ENCODE measurements at places on chromosomes 2 and 18.
A peak's percentile ranks its signal among the peaks of the same experiment; 100 is the strongest.

- no peak for DNase-seq
Observed at GRCh38 chr18:58687871-58688308, 16.6 kb downstream of the MALT1 start.

- no peak for DNase-seq
Observed at GRCh38 chr18:38576916-38577315, 1011.3 kb upstream of the CELF4 start.

- DNase-seq, result no peak
Observed at GRCh38 chr18:11019295-11020105, 129.9 kb downstream of the PIEZO2 start.

GRCh38 chr2:16559278-16560067, 106.2 kb downstream of the CYRIA start:
- no peak for DNase-seq

- DNase-seq, result no peak
Observed at GRCh38 chr2:148877403-148877740, 2.3 kb downstream of the KIF5C start.

GRCh38 chr18:45012286-45012685, 331.6 kb downstream of the SETBP1 start:
- DNase-seq, result no peak

GRCh38 chr18:74532511-74533025, 1.7 kb upstream of the CNDP1 start:
- DNase-seq, result no peak

DNA sequence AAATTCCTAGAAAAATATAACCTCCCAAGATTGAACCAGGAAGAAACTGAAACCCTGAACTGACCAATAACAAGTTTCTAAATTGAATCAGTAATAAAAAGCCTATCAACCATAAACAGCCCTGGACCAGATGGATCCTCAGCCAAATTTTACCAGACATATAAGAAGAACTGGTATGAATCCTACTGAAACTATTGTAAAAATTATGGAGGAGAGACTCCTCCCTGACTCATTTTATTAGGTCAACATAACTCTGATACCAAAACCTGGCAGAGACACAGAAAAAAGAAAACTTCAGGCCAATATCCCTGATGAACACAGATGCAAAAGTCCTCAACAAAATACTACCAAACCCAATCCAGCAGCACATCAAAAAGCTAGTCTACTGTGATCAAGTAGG, 11.3 kb downstream of the NT5C1B start:
- DNase-seq, result peak; percentile 16

- no peak for DNase-seq
Observed at GRCh38 chr2:29253-29652, 17.1 kb downstream of the FAM110C start.

DNA sequence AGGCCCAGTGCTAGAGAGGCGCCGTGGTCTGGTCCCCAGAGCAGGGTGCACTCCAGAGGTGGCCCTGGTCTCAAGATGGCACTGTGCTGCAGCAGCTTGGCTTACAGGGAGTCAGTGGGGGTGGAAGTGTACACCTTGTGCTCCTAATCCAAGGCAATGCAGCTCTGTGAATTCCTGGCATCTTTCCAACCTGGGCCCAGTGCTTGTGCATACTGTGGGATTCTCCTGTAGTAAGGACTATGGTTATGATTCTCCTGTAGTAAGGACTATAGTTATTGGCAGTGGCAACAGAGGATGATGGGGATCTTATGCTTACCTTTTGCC, 616.7 kb upstream of the REG3G start:
- no peak for DNase-seq

GRCh38 chr2:231646476-231646875, 53.8 kb downstream of the TEX44 start:
- no peak for DNase-seq

DNA sequence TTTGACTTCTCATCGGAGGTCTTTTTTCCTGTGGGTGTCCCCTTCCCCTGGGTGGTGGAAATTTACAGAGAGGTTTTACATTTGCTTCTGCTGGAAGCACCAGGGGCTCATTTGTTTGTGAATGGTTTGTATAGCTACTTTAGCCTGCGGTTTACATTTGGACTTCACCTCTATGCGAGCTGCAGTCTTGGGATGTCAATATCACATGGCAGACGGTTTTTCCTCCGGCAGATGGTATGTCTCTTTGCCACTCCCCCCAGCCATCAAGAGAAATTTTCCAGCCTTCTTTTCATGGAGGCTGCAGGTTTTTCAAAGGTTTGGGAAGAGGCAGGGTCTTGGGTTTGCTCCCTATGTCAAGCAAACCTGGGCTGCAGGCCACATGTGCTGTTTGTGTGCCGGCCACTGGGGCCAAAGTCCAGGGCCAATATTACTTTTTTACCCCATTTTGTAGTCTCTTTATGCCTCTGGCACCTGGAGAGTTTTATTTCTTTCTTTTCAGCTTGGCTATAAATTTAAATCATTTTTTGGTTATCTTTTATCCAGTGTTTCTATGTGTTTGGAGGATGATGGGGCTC, 23.9 kb upstream of the BOD1L2 start:
- DNase-seq, result no peak

DNA sequence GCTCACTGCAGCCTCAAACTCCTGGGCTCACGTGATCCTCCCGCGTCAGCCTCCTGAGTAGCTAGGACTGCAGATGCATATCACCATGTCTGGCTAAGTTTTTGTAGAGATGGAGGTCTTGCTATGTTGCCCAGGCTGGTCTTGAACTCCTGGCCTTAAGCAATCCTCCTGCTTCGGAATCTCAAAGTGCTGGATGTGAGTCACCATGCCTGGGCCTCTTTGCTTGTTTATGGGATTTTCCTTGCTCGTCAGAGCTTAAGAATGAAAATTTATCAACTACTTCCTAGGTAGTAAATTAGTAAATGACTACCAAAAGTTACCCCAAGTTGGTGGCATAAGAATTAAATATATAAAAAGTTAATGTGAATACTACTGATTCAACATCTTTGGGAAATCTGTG, 51.0 kb downstream of the ACTR3 start:
- DNase-seq, result no peak

GRCh38 chr2:151783133-151783520, 45.1 kb downstream of the ARL5A start:
- DNase-seq, result no peak

DNA sequence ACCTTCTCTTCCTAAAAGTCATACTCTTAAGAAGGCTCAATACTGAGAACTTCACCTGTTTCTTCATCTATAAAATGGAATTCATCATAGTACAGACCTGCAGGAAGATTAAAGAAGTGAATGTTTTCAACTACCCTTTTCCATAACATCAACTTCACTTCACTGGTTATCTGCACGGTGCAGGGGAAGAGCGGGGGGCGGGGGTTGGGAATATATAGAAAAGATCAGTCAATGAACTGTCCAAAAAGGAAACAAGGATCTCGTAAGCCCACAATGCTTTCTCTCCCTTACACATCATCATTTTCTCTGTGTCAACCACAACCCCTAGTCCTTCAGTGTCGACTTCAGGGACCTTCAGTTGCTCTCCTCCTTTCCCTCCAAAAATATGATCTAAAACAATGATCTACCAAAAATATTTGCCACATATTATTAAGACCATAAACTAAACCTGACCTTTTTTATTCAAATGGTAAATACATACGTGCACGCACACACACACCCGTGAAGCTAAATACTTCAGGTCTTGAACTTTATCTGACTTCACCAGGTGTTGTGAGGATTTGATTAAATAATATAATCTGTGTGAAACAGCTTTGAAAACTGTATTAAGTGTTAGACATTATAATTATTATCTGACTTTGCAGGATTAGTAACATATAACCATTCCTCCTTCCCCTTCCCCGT, 4.9 kb downstream of the MBOAT2 start:
- DNase-seq, result no peak

DNA sequence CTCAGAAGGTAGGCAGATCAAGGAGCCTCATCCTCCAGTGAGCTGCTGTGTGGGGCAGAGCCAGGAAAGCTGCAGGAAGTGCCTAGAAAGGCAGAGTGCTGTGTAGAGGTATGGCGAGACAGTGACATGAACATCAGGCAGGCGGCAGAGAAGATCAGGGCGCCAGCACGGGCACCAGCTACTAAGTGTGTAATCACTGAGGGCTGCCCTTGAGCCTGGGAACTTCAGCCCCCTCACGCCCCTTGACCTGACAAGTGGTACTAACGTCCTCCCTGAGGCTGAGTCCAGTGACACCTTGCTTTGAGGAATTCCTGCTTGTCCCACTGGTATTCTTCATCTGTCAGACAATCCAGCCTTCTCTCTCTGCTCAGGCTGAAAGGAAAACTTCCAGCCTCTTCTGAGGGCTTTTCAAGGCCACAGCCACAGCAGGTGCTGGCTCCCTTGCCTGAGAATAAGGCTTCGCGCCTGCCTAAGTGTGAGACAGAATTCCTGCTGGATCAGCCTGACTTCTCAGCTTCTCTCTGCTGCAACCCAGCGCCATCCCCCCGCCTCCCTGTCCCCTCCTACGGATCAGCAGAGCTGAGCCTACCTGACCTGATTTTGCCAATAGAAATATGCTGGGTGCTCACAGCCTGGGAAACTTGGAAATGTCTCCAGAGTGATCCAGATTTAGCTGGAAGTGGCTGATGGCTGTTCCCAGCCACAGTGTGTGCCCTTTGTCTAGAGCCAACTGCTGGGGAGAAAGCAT, 148.0 kb downstream of the SMAD7 start:
- DNase-seq, result no peak

GRCh38 chr2:234212534-234212933, 162.0 kb downstream of the SPP2 start:
- no peak for DNase-seq

DNA sequence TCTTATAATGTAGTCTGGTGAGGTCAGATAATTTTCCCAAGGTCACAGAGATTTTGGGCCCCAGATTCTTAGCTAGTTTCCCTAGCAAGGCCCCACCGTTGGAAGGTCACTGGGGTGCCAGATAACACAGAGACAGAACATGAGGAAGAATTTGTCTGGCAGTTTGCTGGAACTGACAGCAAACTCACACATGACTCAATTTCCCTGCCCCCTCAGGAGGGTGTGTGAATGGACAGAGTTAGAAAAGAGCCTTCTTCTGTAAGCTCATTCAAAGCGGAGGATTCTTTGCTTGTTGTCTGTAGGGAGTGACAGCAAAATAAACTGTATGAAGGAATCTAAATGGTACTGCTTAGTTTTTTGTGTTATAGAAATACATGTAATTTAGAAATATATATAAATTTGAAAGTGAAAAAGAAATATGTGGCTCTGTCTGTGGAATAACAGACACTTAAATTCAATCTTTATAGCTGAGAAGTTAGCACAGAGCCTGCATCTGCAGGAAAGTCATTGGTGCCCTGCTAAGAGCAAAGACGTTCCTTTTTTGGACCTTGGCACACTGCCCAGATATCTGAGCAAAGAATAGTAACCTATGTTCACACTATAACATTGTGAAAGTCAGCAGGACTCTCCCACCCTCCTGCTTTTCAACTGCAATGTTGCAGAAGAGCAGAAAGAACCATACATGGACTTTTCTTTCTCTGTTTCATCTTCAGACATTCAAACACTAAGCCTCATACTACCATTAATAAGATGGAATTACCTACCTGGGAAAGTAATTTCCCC, 2.1 kb downstream of the MDH1 start:
- no peak for DNase-seq

- DNase-seq, result peak; percentile 70
Observed at GRCh38 chr2:74566754-74567085, 12.2 kb downstream of the DOK1 start.

DNA sequence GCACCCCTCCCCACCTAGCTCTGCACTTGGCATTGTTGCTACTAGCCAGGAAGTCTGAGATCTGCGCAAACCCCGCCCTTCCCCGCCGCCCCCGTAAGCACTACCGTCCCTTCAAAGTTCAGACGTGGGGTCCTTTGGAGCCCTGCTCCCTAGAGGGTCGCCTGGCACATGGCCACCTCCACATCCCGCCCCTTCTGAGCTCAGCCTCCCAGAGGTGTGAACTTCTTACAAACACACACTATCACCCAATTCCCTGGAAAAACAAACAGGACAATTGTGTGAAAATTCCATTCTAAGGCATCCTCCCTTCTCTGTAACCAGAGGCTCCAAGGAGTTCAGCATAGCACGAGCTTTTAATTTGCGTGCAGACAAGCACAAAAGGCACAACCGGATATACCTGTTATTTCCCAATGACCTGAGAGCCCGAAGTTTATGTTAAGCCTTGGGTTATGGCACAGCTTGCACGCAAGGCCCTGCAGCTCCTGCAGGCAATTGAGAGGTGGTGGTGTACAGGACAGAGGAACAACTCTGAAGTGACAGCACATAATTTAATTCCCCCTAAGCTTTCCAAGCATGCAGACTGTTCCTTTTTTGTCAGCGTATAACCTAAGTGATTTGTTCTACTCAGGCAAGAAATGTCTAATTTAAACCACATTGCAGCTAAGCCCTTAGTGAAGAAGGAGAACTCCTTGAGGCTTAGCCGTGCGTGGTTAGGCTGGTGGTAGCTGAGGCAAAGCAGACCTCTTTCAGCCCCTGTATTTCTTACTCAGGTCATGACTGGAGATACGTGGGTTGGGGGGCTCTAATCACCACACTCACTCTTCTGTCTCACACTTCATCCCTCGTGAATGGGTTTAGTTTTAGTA, 20.3 kb upstream of the CYP1B1 start:
- DNase-seq, result no peak

- no peak for DNase-seq
Observed at GRCh38 chr2:115609978-115610377, 1167.5 kb downstream of the DPP10 start.

DNA sequence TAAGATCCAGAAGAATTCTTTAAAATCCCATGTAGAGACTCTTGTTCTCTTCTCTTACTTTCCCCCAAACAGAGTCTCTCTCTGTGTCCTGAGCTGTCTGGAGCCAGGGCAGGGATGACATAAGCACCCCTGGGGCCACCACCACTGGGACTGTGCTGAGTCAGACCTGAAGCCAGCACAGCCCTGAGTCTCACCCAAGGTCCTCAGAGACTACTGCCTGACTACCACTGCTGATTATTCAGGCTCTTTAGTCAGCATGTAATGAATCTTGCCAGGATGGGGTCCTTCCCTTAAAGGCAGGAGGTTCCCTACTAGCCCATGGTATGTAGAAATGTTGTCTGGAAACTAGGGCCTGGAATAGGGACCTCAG, 34.9 kb upstream of the DYNC1I2 start:
- DNase-seq, result peak; percentile 77

DNA sequence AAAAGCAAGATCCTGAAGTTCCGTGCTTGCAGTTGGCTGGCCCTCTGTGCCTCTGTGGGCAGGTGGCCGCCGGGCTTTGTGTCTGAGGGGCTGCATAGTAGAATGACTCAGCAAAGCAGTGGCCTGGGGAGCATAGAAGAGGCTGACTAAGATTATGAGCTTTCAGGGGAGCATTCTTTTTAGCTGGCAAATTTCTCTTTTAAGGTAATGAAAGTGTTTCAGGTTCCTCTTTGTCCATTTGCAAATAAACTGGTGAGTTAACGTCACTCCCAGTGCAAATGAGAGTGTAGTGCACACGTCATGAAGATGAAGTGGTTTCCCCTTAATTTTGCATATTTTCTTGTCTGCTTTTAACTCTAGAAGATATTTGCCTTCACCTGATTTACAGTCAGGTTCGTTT, 98.6 kb downstream of the BCL2L11 start:
- no peak for DNase-seq

DNA sequence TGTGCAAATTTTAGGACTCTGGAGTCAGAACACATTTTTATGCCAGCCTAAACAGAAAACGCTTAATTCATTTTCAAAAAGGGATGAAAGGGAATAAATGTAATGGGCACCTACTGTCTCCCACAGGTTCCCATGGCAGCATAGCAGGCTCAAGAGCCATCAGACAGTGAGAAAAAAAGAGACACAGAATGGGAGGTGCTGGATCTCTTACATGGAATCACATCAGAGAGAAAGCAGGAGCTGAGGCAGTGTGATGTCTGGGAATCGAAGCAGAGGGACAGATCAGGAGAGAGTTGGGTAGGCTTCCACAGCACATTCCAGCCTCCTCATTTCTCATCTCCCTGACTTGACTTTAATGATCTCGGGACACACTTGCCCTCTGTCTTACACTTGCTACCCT, 684.3 kb downstream of the KCNJ3 start:
- no peak for DNase-seq
